Stimulated activated CD4-positive, alpha-beta T cell treated with anti-CD3 and anti-CD28 coated beads, Interleukin-4, amount 100 ng/mL, for 24 hours (primary cell): ENCODE measurements at places on chromosomes 7 and 10.

GRCh38 chr7:131105294-131105798 lies 222.3 kb upstream of the MKLN1 start:
- no peak for DNase-seq

- DNase-seq: no peak
Measured at GRCh38 chr10:97095701-97096260, 90.0 kb downstream of the SLIT1 start.

GRCh38 chr10:8369666-8370065 lies 315.2 kb downstream of the GATA3 start:
- DNase-seq: no peak

DNA sequence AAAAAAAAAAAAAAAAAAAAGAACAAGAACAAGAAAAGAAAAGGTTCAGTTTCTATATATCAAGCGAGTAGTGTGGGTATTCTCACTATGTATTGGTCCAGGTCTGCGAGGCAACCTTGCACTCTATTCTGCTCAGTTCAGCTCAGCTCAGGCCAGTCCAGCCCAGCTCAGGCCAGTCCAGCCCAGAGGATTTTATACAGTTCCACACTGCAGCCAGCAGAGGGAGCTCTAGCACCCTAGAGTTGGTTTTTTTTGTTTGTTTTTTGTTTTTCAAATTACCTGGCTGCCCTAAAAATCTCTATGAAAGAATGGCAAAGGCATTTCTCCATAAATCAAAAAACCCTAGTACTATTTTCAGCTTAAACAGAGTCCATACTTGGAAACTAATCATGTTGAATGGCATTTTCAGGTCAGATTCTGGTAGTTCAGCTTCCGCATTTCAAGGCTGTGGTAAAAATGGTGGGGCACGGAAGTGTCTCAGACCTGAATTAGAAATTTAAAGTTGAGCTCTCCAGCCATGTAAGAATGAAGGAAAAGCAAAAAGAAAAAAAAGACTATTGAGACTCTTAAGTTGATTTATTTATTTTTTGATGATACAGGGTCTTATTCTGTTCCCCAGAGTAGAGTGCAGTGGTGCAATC lies 55.2 kb upstream of the GSDME start:
- peak; percentile 43 for DNase-seq

DNA sequence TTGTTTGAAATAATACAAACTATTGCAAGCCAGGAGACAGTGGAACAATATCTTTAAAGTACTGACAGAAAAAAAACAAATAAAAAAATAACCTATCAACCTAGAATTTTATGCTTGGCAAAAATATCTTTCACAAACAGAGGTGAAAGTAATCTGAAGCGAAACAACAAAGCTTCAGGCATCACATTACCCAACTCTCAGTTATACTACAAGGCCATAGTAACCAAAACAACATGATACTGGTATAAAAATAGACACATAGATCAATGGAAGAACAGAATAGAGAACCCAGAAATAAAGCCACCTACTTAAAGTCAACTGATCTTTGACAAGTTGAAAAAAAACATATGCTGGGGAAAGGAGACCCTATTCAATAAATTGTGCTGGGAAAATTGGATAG lies 26.5 kb upstream of the HECW1 start:
- DNase-seq: no peak

GRCh38 chr10:10854725-10855124 lies 162.9 kb upstream of the CELF2 start:
- no peak for DNase-seq

DNA sequence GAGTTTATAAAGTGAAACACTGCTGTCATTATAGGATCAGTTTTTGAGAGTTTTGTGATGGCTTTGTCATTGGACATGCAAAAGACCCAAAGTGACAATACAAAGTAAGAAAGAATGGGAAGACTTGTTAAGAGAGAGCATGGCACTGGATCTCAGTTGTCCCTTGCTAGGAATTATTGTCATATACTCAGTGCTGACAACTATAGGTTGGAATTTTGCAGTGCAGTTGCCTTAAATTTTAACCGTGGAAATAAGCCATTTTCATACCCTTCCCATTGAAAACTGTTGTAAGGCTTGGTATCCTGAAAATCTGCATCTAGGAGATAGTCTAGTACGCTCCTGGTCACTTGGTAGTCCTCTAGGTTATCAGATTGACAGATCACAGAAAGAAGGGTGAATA lies 1156.7 kb downstream of the GATA3 start:
- no peak for DNase-seq

GRCh38 chr7:141742229-141742628 lies 4.1 kb downstream of the SSBP1 start:
- no peak for DNase-seq

DNA sequence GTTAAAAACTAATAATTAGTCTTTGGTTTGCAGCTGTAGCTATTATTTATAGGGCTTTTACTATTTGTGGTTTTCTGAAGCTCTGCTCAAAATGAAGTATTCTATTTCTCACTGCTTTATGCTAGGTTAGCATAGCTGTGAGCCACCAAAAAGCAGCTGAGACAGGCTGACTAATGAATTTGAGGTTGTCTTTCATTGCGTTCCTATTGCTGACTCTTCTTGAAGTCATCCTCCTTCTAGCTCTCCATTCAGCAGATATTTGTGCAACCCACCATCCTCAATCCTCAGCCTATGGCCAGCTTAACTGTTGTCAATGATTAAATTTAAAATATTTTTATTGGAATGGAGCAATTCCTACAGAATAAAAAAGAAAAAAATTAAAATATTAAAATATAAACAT lies 2.1 kb upstream of the RALA start:
- no peak for DNase-seq
